ENCODE measurements at places on chromosomes 4 and X.
A peak's percentile ranks its signal among the peaks of the same experiment; 100 is the strongest.

GRCh38 chr4:6663596-6664393 lies 23.3 kb downstream of the MRFAP1 start:
- no peak for DNase-seq

GRCh38 chr4:94798808-94799207 lies 41.1 kb downstream of the BMPR1B start:
- peak; percentile 22 for DNase-seq

DNA sequence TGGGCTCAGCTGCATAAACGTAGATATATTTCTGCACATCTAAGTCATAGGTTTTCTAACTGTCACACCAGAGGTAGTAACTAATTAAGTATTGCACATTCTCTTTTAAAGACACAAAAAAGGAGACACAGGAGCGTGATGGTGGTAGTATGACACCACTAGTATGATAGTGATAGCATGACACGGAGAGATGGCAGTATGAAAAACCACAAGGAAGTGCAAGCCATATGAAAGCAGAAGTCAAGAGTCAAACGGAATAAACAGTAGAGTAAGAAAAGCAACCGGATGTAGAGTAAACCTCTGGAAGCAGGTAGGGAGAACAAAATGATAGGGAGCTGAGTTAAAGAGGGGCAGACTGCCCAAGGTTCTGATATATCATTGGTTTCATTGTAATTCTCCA lies 382.2 kb upstream of the INTU start:
- no peak for DNase-seq

- no peak for DNase-seq
Measured at GRCh38 chr4:38284294-38285030, 324.3 kb downstream of the PTTG2 start.

- DNase-seq: no peak
Measured at GRCh38 chr4:188012426-188012945, 16.9 kb downstream of the ZFP42 start.

- DNase-seq: no peak
Measured at GRCh38 chr4:3364199-3364598, 71.4 kb downstream of the RGS12 start.

DNA sequence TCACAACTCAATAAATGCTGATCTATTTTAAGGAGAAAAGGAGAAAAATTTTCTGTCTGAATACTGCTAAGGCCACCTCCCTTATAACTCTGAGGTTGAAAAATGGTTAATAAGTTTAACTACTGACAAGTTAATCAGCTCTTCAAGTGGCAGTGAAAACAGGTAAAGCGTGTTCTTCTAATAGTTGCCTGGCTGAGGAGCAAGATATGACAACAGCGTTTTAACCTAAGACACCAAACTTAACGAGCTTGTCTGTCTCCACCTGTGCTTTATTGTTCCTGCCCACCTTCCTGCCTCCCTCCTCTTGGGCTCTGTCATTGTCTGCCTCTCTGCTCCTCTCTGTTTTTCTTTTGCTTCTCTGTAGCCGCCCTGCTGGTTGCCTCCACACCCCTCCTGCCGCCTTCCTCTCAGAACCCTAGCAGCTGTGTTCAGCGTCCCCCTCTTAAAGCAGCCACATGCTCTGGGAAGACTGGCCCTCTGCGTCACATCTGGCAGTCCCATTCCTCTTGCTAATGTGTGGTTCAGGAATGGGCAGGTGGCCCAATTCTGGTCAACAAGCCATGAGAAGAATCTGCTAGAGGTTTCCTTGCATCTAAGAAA lies 4.3 kb upstream of the TSPAN5 start:
- DNase-seq: peak; percentile 69

DNA sequence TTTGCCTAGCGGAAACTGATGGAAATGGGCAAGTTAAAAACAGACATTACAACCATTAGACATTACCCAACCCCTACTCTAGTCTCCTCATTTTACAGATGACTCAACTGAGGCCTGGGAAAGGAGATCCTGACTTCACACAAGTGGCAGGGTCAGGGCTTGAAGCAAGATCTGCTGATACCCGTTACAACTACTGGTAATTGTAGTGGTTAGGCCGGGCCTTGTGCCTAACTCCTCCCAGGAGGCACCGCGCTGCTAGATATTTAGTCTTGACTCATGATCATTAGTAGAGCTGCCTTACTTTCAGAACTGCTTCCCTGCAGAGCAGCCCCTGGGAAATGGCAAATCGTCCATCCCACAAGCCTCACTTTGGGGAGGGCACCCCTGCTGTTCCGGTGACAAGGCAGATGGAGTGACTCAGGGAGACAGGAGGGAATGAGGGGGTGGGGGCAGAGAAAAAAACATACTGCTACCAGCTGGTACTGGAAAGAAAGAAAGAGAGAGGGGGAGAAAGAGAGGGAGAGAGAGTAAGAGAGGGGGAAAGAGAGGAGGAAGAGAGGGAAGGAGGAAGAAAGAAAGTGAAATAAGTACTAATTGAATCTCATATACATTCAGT lies 12.2 kb downstream of the ARHGEF6 start:
- peak; percentile 57 for DNase-seq

- no peak for DNase-seq
Measured at GRCh38 chrX:70001269-70001668, 48.5 kb downstream of the AWAT2 start.

- DNase-seq: no peak
Measured at GRCh38 chr4:91846233-91846632, 457.5 kb upstream of the GRID2 start.

DNA sequence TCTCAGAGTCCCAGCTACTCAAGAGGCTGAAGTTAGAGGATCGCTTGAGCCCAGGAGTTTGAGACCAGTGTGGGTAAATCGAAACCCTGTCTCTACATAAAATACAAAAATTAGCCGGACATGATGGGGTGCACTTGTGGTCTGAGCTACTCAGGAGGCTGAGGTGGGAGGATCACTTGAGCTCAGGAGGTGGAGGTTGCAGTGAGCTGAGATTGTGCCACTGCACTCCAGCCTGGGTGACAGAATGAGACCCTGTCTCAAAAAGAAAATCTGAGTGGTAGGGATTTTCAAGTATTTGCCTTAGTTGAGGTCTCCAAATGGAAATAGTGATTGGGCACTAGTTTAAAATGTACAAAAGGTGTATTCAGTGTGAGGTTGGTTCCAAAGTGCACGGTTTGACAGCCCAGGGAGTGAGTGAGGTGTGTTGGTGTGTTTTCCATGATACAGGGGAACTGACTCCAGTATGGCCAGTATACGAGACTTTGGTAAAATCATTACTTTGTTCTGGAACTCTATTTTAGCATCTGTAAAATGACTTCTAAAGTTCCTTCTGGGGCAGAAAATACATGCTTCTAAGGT lies 13.8 kb downstream of the ADD1 start:
- no peak for DNase-seq

DNA sequence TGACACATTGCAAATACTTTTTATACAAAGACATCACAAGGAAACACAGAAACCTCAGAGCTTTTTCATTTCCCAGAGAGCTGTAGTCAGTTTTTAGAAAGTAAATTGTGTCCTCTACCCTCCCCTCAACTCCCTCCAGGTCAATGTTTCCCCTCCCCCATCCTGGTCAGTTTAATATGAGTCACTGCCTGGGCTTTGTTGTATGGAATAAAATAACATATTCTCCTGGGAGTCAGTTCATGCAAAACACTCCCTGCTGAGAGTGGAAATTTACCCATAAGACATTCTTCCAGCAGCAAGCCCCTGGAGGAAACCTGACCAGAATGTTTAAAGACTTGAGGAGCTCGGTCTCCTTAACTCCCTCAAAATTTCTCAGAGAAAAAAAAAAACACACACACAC lies 270.1 kb upstream of the LDB2 start:
- no peak for DNase-seq

Data from epithelial cell of esophagus (primary cell).